Bronchus fibroblast of lung (primary cell): ENCODE measurements at places on chromosomes 1 and 21. TPM values are rescaled to one million over a fixed set of nuclear protein-coding genes. Genes with fewer than 3 reads are reported as not detected.

The SELENBP1 gene
- total RNA-seq: 25.9 and 31.4 TPM in 2 replicates

The HAO2 gene
- not detected in 2 replicates for total RNA-seq

The DPT gene
- total RNA-seq: 0.15 TPM in 1 of 2 replicates, not detected in the other

The KCNJ6 gene
- under 0.01 TPM in 2 replicates for total RNA-seq

The FCRL1 gene
- not detected in 2 replicates for total RNA-seq

The FCAMR gene
- total RNA-seq: not detected in 2 replicates

The KCNK1 gene
- total RNA-seq: 1.8 and 2.7 TPM in 2 replicates

The LCE2C gene
- total RNA-seq: not detected in 2 replicates

The HSD3B2 gene
- total RNA-seq: not detected in 2 replicates

The FAM72C gene
- total RNA-seq: 2.5 and 3.4 TPM in 2 replicates

The PPIAL4G gene
- total RNA-seq: not detected in 2 replicates

The TRPM2 gene
- not detected in 2 replicates for total RNA-seq

The SPRR3 gene
- total RNA-seq: not detected in 2 replicates

The OVAAL gene
- total RNA-seq: not detected in 2 replicates

The KRTCAP2 gene
- total RNA-seq: 207 and 218 TPM in 2 replicates

The MYCL gene
- total RNA-seq: 0.15 and 0.50 TPM in 2 replicates

The TARBP1 gene
- total RNA-seq: 11.6 and 11.9 TPM in 2 replicates

The GCSAML gene
- total RNA-seq: not detected in 2 replicates

The AGBL4 gene
- 0.15 TPM in 1 of 2 replicates, not detected in the other for total RNA-seq

The KCNQ4 gene
- total RNA-seq: under 0.01 and 0.17 TPM in 2 replicates

The C1QA gene
- not detected in 2 replicates for total RNA-seq

The DNAJC28 gene
- 0.59 and 1.5 TPM in 2 replicates for total RNA-seq

The FNDC5 gene
- under 0.01 and 0.17 TPM in 2 replicates for total RNA-seq

The KCNJ9 gene
- total RNA-seq: not detected in 2 replicates

The SPRR4 gene
- total RNA-seq: not detected in 2 replicates

The VWA5B1 gene
- total RNA-seq: not detected in 2 replicates

The PDE9A gene
- 0.15 and 0.84 TPM in 2 replicates for total RNA-seq

The CR2 gene
- total RNA-seq: not detected in 2 replicates

The CR1L gene
- not detected in 2 replicates for total RNA-seq

The LAMB3 gene
- total RNA-seq: 3.7 and 4.9 TPM in 2 replicates

The MARK1 gene
- 0.89 and 1.2 TPM in 2 replicates for total RNA-seq

The SYTL1 gene
- total RNA-seq: 0.67 and 0.89 TPM in 2 replicates

The NBPF20 gene
- 0.74 and 1.2 TPM in 2 replicates for total RNA-seq
